Activated T-cell treated with anti-CD3 and anti-CD28 coated beads, Interleukin-2, amount 50 U/mL, for 1 hour (primary cell): ENCODE measurements at places on chromosomes 16 and 17.

GRCh38 chr17:4006745-4007211 is 42.5 kb upstream of the ATP2A3 start:
- no peak for DNase-seq

DNA sequence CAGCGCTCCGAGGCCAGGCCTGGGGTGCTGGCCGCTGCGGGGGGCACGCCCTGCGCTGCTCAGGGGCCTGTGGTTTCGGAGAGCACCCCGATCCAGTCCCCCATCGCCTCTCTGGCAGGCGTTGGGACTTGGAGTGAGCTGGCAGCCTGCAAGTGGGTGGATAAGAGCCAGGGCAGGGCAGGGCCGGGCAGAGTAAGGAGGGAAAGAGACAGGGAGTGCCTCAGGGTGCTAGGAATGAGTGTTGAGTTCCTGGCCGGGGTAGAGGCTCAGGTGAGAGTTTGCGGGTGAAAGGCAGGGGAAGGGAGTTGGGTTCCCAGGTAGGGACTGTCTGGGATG is 1.3 kb downstream of the CDH13 start:
- no peak for DNase-seq

DNA sequence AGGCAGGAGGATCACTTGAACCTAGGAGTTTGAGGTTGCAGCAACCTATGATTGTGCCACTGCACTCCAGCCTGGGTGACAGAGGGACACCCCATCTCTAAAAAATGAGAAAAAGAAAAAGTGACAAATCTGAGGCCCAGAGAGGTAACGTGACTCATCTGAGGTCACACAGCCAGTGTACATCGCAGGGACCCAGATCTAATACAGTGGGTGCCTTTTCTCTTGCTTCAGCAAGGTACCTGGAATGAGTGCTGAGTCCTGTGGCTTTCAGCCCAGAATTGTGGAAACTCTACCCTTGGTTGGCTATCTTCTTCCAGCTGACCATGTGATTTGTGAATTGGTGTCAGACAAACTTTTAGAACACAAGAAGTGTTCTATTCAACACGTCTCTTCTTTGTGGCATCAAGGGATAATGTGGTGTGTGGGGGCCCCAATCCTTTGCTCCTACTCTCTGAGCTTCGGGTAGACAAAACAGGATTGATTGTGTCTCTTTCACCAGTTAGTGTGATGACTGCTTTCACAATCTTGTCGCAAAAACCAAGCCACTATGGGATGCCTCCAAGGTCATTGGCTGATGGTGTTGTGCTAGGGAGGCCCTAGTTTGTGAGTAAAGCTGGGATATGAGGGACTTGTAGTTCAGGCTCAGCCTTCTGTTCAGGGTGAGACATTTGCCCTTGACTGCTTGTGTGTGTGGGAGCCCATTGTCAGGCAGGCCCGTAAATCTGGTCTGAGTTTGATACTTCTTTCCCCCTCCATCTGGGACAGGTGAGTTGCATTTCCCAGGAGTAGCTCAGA is 71.0 kb downstream of the MSI2 start:
- DNase-seq, result no peak

- DNase-seq, result no peak
Observed at GRCh38 chr16:55041540-55042234, 111.0 kb downstream of the IRX5 start.

GRCh38 chr17:63395075-63395805 is 50.9 kb downstream of the CYB561 start:
- no peak for DNase-seq

GRCh38 chr16:11619327-11619851 is 32.7 kb upstream of the LITAF start:
- peak; percentile 31 for DNase-seq

- DNase-seq, result no peak
Observed at GRCh38 chr17:77865112-77865611, 93.3 kb upstream of the TNRC6C start.

DNA sequence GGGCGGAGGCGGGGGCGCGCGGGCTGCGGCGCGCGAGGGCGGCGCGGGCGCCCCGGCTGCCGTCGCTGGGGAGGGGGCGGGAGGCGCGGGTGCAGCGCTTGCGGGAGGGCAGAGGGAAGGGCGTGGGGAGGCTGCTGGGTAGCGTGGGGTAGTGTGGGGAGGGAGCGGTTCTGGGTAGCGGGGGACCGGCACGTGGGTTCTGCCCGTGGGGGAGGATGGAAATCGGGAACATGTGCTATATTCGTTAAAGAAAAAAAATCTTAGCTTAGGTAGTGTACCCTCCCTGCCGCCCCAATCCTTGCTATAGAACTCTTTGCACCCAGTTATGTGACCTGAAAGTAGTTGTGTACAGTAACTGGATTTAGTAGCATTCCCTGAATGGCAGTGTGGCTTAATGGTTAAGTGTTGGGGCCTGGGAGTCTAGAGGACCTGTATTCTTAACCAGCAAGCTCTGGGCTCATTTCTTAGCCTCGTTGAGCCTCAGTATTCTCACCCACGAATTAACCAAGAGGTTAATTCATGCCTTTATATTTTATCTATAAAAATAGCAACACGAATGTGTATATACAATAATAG is 646 bp downstream of the RABEP1 start:
- DNase-seq, result no peak

GRCh38 chr17:28544402-28545140 is 7.9 kb downstream of the UNC119 start:
- DNase-seq, result no peak

- DNase-seq, result no peak
Observed at GRCh38 chr16:86883583-86884389, 305.4 kb downstream of the FOXL1 start.

DNA sequence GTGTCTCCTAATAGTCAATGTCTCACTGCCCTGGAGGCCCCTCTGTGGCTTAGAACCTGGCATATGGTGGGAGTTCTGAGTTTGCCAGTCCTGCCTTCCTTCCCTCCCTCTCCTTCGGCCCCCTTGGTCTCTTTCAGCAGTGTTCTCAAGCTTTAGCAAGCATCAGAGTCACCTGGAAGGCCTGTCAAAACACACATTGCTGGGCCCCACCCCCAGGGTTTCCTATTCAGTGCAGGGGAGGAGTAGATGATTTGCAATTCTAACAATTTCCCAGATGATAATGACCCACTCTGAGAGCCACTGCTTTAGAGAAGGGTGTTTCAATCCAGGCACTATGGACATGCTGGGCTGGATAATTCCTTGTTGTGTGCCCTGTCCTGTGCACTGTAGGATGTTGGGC is 26.4 kb upstream of the TMEM220 start:
- no peak for DNase-seq

- peak; percentile 26 for DNase-seq
Observed at GRCh38 chr16:79286646-79287423, 313.7 kb downstream of the MAF start.

GRCh38 chr16:10138881-10139280 is 43.3 kb downstream of the GRIN2A start:
- no peak for DNase-seq

DNA sequence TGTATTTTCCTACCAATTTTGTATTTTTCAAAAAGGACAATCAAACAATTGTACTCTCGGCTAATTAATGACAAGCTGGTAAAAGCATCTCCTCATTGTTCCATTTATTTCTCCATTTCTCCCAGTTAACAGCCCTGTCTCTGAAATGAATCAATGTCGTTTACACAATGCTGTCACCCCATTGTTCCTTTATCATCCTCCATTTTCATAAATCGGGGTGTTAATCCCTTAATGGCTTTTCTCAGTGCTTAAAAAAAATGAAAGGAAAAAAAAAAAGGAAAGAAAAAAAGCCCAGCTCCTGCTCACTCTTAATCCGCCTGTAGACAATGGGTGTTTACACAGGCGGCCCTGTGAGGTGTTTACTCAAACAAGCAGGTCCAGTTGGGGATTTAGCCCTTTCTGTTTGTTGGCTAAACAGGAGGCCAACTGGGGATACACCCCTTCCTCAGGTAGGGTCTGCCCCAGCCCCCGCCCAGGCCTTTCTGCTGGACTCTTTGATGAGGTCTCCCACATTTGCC is 86.8 kb upstream of the SALL1 start:
- no peak for DNase-seq

DNA sequence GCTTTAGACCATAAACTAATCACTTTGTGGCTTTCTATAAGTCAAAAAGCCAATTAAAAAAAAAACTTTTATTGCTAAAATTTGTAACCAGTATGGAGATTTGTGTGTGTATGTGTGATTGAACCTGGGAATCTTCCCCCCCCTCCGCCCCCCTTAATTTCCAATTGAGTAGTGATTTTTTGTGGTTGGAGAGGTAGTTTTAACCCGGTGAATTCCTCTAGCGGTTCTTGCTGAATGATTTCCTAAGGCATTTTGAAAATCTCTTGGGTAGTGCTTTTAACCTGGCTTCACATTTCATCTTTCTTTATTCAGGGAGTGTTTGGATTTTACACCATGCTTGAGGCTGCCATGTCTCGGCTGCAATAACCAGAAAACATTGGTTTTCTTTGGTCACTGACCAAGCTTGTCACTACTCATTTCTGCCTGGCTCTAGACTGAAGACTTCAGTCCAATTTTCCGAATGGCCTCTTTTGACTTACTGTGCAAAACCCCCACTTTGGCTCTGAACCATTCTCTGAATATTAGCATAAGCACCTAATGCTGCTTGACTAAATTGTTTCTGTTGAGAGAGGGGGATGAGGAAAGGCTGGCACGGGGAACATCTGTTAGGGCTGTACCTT is 35.6 kb downstream of the PRKCA start:
- no peak for DNase-seq

DNA sequence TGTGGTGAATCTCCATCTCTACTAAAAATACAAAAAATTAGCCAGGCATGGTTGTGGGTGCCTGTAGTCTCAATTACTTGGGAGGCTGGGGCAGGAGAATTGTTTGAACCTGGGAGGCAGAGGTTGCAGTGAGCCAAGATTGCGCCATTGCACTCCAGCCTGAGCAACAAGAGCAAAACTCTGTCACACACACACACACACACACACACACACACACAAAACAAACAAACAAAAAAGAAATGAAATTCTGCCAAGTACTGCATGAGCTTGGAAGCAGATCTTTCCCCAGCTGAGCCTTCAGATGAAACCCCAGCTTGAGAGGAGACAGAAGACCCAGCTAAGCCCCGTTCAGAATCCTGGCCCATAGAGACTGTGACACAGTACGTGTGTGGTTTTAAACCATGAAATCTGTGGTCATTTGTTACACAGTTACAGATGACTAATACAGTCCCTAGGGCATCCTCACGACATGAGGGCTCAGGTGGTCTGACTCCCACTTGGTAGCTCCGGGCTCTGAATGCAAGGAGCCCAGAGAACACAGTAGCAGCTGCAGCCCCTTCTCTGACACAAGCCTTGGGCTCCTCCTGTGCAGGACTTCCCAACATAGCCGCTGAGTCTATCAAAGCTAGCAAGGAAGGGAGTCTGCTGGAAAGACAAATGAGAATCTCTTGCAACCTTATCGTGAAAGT is 132.8 kb downstream of the SEC14L1 start:
- DNase-seq, result no peak

- DNase-seq, result no peak
Observed at GRCh38 chr16:67845291-67846062, 1.3 kb upstream of the NUTF2 start.

DNA sequence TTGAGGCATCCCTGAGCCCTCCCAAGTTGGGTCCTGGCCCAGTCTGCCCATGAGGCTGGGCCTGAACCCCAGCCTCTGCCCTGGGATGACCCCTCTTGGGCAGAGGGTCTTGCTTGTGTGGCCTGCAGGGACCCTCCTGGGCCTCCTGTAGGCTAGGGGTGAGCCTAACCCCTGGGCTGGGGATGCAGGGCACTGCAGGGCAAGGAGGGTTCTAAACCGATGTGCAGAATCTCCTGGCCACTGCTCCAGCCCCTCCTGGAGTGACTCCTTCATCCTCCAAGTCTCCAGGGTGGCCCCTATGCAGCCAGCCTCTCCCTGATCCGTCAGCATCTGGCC is 37.5 kb downstream of the LGALS9 start:
- DNase-seq, result no peak

DNA sequence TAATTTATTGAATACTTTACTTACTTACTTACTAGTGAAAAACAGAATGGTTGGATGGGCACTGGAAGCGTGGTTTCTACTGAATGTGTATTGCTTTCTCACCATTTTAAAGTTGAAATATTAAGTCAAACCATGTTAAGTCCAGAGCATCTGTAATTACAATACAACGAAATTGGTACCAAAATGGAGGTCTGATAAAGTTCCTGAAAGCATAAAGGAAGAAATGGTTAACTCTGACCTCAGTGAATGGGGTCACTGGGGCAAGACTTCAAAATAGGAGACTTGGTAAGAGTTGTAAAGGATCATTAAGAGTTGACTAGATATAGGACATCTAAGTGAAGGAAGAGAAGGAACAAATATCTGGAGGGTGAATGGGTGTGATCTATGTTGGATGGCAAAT is 237.1 kb downstream of the MAF start:
- DNase-seq, result no peak

- no peak for DNase-seq
Observed at GRCh38 chr17:55149485-55149884, 115.3 kb upstream of the HLF start.

GRCh38 chr16:47779201-47780016 is 318.3 kb downstream of the PHKB start:
- DNase-seq, result no peak

DNA sequence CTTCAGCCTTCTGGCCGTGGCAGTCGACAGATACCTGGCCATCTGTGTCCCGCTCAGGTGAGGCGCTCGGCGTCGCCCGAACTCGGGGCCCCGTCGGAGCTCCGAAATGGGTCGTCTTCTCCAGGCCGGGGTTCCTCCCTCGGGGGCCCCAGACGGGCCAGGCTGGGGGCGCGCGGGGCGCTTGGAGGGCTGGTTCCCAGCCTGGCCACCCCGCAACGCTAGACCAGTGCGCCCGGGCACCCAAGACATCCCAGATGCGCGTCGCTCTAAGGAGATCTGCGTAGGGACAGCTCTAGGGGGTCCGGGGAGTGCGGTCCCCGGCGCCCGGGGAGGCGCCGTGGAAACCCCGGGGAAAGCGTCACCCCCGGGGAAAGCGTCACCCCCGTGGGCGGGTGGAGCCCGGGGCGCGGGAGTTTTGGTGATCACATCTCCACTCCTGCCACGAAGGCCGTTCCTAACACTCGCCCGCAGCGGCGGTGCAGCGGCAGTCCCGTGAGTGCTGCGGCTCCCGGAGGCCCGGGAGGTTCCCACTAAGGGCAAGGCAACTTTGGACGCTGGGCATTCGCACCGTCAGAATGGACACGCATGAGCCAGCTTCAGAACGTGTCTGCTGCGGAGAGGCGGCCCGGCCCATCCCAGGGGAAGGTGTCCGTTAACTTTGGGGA is 729 bp downstream of the ADORA2B start:
- DNase-seq, result peak; percentile 32

DNA sequence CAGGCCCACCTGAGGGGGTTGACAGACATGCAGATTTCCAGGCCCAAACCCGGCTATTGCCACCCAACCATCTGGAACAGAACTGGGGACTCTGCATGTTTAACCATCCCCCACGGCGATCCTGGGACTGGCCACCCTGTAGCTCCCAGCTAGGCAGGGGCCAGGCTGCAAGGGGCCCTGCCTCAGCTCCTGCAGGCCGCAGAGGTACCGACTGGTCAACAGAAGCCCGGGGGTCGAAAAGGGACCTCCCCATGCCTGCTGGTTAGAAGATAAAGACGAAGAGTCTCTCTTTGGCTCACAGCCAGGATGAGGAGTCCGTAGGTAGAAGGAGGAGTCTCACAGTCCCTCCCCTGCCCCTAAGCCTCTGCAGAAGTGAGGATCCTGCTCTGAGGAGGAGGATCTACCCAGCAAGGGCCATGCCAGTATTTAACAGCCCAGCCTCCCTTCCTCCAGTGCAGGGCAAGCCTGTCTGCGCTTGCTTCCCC is 223.4 kb upstream of the TNRC6C start:
- no peak for DNase-seq

- DNase-seq, result no peak
Observed at GRCh38 chr17:50267074-50267841, 7.0 kb upstream of the TMEM92 start.

GRCh38 chr17:43014649-43015542 is 7.3 kb downstream of the VAT1 start:
- no peak for DNase-seq
